ENCODE measurements at places on chromosomes 7 and 10.

DNA sequence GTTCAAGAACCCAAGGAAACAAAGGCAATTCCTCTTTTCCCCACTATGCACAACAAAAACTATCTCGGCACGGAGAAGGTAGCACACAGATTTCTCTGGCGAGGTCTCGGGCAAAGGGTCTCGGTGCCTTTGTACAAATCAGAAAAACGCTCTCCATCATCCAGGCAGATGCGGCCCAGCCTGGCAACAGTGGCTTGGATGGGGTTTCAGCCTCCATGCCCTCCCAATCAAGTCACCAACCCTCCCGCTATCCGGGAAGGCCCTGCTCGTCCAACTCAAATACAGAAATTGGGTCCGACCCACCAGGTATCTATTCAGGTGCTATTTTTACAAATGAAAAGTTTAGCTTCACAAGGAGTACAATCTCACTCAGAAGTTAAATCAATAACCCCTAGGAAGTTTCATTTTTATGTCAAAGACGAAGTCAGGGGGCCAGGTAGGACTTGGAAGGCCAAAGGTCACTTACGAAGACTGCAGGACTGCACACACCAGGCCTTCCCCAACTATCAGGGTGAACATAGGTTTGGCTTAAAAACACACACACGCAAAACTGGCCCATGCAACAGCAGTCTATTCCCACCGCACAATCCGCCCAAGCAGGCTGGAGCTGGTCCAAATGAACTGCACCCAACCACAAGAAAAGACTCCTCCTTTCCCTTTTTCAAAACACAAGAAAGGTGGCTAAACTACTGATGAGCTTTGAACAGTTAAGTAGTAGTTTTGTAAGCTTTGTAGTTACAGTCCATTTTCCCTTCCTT is 43.0 kb downstream of the GNA12 start:
- DNase-seq = no peak

DNA sequence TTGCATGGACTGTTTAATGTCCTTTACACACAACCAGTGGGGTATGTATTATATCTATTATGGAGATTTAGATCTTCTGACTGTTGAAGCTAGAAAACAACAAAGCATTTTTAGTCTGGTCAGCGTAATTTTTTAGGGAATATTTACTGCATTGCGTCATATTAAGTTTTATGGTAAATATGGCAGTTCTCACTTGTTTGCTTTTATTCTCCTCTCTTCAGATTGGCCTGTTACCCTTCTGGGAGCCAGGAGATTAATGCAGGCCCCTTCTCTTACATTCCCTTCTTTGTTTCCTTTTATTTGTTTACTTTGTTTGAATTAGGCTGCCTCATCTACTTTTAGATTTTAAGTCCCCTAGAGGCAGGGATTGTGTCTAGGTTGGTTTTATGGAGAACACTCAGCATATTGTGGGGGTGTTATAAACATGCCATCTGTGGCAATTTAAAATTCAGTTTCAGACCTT is 13.8 kb downstream of the UBE2D1 start:
- DNase-seq = no peak

DNA sequence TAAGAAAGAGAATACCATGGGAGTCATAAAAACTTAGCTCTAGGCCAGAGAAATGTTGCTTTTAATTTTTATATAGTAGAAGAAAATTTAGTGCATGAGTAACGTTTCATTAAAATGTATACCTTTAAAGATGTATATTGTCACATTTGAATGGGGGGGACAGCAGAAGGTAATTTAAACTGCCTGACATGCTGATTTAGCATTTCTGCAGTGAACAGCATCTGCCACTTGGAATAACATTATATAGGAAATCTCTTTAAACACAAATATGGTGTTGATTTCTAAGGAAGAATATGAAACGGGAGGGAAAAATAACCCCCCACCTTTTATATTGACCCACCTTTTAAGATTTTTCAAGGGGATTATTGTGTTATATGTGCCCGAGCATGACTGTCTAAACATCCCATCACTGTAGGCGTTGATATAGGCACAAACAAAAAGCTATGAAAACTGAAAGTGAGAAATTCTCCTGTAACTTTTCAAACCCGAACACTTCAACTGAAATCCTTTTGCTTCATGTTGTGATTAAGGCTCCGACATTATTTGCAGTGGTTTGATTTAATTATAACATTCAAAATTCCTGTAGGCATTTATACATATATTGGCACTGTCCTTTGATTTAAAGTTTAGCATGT is 244.7 kb upstream of the CELF2 start:
- no peak for DNase-seq

DNA sequence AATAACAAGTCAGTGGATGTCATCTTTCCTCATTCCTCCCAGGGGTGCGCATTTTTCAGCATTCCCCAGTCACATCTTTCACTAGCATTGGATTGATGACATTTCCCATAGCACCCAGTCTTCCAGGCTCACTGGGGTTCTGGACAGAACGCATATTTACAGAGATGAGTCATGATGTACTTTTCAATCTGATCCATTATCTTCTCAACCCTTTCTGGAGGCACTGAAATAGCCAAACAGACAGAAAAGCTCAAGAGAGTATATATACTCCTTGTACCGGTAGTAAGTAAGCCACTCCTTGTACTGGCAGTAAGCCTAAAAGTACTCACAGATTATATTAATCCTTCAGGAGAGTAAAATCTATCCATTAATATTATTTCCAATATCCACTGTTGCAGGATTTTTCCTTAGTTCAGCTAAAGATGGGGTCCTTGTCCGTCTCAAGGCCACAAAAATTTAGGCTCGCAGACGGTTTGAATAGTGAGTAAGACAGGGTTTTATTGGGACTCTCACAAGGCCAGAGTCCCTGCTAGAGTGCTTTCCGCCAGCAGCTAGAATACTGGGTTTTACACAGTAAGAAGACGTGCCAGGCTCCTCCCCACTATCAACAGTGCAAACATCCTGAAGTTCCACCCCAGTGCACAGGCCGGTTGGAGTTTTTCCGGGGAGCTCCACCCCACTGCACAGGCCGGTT is 60.8 kb downstream of the MDH2 start:
- DNase-seq = no peak

- DNase-seq = no peak
Measured at GRCh38 chr7:25444991-25445390, 216.7 kb upstream of the NPVF start.

DNA sequence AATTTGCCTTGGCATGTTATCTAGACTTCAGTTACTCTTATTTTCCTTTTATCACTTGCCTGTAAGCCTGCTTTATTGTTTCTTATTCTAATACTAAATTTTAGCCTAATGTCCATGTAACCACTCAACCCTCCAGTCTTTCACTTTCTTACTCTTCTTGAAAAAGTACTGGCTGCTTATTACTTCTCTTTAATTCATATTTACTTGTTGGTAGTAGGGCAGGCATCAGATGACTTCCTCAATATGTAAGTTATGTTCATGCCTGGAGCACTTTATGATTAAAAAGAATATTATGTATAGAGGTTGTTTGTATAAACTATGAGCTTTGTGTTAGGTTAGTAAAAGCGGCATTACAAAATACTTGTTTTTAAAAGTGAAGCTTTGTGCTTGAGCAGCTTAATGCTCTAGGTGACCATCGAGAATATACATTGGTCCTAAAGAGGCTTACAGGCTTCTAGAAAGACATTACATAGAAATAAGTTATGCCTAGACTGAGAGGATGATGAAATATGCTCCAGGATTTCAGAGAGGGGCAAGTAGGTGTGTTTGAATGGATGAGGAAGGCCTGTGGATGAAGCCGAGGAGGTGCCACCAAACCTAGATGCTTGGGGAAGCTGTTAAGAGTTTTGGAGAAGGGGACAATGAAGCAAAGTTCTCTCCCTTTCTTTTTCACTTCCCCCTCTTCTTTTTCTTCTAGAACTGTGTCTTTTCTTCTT is 207.1 kb upstream of the HDAC9 start:
- no peak for DNase-seq

DNA sequence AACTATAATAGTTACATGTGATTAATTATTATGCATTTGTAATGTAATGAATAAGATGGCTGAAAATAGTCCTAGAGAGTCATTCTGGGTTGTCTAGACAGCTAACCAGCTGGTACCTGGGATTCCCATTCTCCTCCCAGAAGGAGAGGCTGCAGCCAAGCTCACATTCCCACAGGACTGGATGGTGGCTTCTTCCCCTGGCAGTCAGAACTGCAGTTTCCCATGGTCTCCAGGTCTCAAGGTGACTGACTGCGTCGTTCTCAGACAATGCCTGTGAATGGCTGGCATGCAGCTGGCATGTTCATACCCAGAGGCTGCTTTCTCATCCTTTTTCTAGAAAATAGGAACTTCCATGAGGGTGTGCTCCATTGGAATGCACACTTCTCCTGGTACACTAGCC is 21.3 kb downstream of the TAS2R16 start:
- no peak for DNase-seq

DNA sequence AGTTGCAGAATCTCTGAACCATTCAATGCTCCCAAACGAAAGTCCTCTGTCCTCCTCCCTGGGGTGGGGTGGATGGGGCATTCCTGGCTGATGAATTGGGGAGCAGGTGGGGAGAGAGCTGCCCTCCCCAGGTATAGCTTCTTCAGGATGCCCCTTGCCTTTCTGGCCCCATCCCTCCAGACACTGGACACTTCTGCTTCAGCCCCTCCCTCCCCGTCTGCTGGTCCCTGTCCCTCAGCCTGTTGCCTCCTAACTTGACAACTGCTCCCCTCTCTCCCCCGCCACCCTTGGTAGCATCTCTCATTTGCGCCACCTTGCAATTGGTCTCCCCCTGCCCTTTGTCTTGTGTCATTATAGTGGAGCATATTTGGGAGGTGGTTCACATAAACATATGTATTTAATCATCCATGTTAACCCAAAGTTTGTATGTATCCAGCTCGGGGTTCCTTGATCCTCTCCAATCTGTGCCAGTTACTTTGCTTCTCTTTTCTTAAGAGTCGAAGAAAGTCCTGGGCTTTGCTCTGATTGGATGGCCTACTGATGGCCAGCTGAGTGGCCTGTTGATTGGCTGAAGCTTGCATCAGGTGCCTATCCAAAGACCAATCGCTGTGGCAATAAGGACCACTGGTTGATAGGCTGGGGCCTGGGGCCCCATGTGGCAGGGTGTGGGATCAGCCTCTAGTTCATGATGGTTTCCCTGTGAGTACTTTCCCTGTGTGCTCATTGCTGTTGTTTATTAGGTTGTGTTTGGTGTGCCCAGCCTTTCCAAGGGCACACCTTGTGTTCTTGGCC is 4.0 kb upstream of the GCK start:
- DNase-seq = no peak

GRCh38 chr7:31311552-31311951 is 29.0 kb downstream of the NEUROD6 start:
- no peak for DNase-seq

- DNase-seq = no peak
Measured at GRCh38 chr7:130134726-130135125, 64.4 kb downstream of the KLHDC10 start.

DNA sequence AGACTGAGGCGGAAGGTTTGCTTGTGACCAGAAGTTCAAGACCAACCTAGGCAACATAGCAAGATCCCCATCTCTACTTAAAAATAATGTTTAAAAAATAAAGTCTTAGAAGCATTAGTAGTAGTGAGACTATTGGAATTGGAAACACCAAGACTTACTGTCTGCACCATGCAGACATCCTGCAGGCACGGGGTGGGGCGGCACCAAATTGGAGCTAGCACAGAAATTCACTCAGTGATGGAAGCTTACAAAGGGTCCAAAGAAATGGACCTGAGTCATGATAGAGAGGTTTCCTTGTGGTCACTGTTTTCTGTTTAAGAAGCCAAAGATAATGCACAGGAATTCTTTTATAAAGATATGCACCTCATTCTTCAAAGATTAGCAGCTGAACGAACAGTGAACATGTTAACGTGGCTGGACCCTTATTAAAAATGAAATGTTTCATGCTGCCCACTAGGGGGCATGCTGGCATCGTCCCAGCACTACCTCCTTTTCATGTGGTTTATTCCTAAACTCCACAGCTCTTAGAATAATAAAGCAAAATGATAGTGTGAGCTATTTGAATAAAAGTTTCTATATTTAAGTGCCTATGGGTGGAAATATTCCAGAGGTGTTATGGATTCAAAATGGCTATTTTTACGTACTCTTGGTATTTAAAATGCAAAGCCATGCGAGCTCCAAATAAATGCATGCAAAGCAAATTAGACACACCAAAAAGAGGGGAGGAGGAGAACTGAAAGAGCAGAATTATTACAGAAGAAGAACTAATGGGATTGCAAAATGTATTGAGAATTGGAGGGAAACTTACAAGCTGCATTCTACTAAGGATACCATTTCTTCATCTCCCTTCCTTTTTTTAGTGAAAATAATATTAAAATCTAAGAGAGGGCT is 28.6 kb downstream of the PDSS1 start:
- no peak for DNase-seq

DNA sequence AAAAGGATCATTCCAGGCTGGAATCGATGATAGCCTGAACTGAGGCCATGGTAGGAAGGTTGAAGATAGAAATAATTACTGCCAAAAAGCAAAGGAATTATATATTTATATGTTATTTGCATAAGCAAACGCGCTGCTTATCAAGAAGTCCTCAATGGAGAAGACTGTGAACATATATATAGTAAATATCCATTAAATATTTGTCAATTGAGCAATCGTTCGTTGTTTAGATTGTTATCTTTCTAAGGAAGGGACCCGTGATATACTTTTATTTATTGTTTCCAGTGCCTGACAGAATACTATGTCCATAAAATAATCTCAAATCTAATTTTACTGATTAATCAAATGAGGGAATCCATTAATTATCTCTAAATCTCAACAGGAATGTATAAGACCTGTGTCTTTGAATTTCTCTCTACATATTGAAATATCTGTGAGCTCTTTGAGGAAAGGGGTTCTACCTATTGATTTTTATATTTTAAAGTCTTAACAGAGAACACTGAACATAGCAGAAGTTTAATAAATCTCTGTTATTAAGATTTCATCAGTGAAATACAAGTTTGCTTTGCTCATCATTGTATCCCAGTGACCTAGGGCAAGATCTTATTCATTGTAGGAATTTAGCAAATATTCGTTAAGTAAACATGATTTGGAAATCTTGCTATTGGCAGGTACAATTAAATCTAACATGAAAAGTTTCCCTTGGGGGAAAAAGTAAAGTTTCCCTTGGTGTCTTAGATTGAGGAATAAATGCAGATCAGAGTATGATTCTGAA is 12.0 kb upstream of the HERC4 start:
- no peak for DNase-seq

GRCh38 chr7:117085769-117086463 is 132.6 kb downstream of the ST7 start:
- DNase-seq = no peak

DNA sequence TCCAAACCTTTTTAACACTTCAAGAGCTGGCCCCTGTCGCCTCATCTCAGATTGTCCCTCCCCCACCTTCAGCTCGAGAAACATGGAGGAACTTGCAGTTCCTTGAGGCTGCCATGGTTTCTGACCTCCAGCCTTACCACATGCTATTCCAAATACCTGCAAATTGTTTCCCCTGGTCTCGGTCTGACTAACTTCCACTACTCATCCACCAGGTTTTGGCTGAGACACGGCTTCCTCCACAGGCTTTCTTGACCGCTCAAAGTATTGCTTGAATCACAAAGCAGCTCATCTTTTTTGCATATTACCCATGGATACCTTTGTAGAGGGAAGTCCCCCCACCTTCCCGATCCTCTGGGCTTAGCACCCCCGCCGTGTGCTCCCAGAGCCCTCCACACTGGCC is 5.2 kb upstream of the SAMD8 start:
- DNase-seq = peak; percentile 22

GRCh38 chr7:151754142-151754590 is 122.7 kb downstream of the PRKAG2 start:
- no peak for DNase-seq

- DNase-seq = no peak
Measured at GRCh38 chr10:19889256-19889655, 73.0 kb downstream of the PLXDC2 start.

- DNase-seq = no peak
Measured at GRCh38 chr10:1539216-1539615, 198.1 kb downstream of the ADARB2 start.

GRCh38 chr7:69364813-69365643 is 233.2 kb upstream of the AUTS2 start:
- DNase-seq = no peak
